ENCODE measurements at places on chromosomes 6 and 20.

DNA sequence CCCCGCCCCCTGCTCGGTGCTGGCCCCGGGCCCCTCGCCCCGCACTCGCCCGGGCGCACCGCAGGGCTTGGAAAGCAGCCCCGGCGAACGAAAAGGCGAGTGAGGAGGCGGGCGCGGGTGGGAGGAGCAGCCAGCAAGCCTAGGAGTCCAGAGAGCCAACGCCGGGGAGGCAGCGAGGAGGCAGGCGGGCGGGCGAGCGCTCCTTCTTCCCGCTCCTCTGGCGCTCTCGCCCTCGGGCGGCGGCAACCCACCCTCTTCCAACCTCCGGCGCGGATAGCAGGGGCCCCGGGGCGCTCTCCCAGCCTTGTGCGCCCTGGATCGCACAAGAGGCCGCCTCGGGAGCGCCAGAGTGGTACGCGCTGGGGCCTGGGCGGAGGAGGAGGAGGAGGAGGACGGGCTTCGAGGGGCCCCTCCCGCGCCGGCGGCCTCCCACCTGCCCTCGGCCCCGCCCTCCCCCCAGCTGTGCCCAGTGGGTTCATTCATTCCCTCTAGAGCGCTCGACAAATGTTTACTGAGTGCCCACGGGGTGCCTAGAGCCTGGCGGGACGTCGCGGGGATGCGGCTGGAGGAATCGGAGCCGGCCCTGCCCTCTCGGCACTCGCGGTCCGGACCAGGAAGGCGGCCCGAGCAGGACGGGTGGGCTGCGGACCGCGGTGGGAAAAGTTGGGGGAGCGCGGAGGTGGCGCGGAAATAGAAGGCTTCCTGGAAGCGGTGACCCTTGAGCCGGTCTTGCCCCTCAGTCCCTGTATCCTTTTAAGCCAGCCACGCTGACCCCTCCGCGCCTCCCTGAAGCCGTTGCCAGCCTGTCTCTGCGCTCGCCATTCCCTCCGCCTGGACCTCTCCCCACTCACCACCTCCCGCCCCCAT is at the start of gene BMP7:
BMP7 (minus strand) TSS at position 351 of the 867 bp plus-strand sequence. CDS start 519 bp downstream, outside the sequence.
- peak; percentile 62 for DNase-seq

- DNase-seq: no peak
These were observed 260.6 kb downstream of the TPBG start for GRCh38 chr6:82624251-82624650.

- DNase-seq: no peak
These were observed 18.4 kb upstream of the RPN2 start for GRCh38 chr20:37160683-37161082.

GRCh38 chr20:24998631-24999445 is 6.3 kb upstream of the APMAP start:
- DNase-seq: no peak

DNA sequence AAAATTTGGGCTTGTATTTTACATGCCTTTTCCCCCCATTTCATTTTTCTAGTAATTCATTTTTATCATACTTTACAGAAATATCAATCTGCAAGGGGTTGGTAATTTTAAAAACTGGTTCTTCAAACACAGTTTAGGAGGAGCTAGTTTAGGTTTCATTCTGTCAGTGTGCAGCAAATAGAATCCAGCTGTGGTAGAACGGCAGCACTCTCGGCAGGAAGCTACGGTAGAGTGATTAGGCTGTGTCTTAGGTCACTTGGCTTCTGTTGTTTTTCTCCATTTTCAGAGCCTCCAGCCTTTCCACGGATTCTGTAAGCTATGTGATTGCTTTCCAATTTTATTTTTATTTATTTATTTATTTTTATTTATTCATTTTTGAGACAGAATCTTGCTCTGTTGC is 32.7 kb downstream of the TLDC2 start:
- no peak for DNase-seq

DNA sequence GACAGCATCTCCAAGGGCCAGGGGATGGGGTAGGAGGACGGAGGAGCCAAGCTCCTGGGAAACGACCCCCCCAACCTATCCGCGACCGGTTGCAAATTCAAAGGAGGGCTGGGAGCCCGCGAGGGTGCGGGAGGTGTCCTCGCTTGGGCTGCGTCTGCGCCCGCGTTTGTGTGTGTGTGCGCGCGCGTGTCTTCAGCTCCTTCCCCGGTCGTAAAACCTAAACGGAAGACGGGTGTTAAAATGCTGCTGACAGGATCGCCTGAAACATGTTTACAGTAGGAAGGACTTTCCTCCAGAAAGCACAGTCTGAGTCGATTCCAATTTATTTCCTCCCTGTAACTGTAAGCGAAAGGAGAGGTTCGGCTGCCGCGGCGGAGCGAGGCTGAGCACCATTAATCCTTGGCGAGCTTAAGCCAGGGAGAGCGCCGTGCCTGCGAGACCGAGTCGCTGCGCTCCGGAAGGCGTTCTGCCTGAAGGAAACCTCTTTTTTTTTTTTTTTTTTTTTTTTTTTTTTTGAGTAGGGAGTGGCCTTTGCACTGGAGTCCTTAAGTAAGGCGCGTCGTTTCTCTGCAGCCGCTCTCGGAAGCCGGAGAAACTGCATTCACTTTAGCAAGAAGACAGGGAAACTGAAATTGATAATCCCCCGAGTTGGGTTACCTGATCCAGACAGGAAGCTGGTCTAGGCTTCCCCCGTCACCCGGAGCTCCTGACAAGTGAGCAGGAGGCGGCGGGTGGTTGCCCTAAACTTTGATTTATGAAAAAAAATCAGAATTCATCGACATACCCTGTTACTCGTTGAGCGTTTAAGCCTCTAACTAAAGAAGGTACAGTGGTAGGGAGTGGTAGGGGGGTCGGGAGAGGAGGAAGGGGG is 4.8 kb upstream of the SOX4 start:
- peak; percentile 89 for DNase-seq

DNA sequence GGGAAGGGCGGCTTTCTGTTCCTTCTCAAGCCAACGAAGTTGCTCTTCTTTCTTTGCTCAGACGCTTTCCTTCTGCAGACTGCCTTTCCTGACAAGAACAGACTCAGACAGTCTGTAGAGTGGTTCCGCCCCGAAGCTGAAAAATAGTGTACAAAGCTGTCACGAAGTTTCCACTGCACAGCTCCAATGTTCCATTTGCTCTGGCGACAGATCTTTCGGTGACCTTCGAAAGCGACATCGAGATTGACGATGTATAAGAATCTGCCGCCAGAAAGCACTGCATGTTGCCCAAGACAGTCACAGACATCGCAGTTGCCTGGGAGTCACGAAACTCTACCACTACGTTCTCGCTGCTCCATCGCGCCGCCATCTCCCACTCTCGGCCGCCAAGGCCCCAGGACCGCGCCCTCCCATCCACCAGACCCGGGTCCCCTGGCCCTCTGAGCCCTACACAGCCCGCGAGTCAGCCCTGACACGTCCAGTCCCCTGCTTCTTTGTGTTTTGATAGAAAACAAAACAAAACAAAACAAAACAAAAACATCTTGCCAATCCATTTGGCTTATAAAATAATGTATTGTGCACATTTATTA is 42.1 kb upstream of the ZNF184 start:
- no peak for DNase-seq
